Endothelial cell of umbilical vein (primary cell): ENCODE measurements at places on chromosomes 5 and 9. TPM values are rescaled to one million over a fixed set of nuclear protein-coding genes. Genes with fewer than 3 reads are reported as not detected.

TMEM252 gene
- total RNA-seq = not detected in 2 replicates

ENTPD2 gene
- total RNA-seq = not detected in 2 replicates

SPATA31A6 gene
- not detected in 2 replicates for total RNA-seq

EQTN gene
- not detected in 2 replicates for total RNA-seq

CBY3 gene
- total RNA-seq = not detected in 2 replicates

LTC4S gene
- total RNA-seq = 0.88 and 0.95 TPM in 2 replicates

PANK3 gene
- 77.0 and 78.8 TPM in 2 replicates for total RNA-seq

PIP5K1B gene
- 0.27 TPM in 1 of 2 replicates, not detected in the other for total RNA-seq

SLC45A2 gene
- total RNA-seq = not detected in 2 replicates
